ENCODE measurements at places on chromosomes 1 and 21.

DNA sequence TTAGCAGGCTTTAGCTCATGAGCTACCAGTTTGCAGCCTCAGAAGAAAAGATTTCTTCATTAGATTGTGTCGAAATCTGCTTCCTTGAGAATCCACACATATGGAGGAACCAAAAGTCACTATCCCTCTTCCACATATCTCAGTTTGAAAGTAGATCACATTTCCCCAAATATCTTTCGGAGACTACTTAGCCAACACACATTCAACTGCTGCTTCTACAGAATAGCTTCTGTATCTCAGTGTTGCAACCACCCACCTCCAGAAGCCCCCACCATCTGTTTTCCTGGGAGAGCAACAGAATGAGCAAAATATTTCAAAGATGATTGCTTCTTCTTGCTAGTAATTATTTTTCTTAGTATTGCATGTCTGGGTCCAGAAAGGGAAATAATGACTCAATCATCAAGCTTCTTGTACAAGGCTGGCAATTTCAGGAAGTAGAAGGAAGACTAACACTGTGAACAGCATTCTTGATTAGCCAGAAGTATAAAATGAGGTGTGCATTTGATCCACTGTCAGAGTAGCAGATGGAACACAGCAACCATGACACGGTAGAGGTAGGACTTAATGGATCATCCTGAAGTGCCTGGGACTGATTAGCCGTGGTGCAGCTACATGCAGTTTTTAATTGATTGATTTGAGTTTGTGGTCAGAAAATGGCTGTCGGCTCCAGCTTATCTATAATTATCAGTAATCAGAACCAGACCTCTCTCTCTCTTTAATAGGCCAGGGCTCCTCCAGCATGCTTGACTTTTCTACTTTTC lies 24.9 kb downstream of the ZC3H11B start:
- no peak for DNase-seq

DNA sequence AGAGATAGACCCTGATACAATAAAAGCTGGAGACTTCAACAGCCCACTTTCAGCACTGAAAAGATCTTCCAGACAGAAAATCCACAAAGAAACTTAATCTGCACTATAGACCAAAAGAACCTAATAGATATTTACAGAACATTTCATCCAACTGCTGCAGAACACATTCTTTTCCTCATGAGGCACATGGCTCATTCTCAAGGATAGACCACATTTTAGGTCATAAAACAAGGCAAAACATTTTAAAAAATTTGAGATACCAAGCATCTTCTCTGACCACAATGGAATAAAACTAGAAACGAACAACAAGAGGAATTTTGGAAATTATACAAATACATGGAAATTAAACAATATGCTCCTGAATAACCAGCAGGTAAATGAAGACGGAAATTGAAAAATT lies 15.0 kb upstream of the IL20 start:
- no peak for DNase-seq

DNA sequence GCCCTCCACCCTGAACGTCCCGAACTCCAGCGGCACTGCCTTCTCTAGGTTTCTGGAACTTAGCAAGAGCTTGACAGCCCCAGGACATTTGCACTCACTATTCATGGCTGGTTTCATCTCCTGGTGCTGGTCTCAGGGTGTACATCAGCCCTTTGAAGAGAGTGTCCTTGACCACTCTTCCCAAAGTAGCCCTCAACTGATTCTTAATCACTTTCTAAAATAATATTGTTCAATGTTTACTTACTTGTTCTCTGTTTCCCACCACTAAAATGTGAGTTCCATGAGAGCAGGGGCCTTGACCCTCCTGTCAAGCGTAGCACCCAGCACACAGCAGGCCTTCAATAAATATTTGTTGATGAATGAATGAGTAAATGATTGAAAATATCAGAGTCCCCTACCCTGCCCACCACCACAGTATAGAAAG lies 262.5 kb downstream of the RHOU start:
- DNase-seq, result no peak

GRCh38 chr1:19367584-19368041 lies 55.5 kb downstream of the SLC66A1 start:
- no peak for DNase-seq

- no peak for DNase-seq
Measured at GRCh38 chr1:185645162-185645640, 89.0 kb upstream of the HMCN1 start.

GRCh38 chr1:114314098-114314497 lies 160.4 kb upstream of the SYT6 start:
- no peak for DNase-seq

DNA sequence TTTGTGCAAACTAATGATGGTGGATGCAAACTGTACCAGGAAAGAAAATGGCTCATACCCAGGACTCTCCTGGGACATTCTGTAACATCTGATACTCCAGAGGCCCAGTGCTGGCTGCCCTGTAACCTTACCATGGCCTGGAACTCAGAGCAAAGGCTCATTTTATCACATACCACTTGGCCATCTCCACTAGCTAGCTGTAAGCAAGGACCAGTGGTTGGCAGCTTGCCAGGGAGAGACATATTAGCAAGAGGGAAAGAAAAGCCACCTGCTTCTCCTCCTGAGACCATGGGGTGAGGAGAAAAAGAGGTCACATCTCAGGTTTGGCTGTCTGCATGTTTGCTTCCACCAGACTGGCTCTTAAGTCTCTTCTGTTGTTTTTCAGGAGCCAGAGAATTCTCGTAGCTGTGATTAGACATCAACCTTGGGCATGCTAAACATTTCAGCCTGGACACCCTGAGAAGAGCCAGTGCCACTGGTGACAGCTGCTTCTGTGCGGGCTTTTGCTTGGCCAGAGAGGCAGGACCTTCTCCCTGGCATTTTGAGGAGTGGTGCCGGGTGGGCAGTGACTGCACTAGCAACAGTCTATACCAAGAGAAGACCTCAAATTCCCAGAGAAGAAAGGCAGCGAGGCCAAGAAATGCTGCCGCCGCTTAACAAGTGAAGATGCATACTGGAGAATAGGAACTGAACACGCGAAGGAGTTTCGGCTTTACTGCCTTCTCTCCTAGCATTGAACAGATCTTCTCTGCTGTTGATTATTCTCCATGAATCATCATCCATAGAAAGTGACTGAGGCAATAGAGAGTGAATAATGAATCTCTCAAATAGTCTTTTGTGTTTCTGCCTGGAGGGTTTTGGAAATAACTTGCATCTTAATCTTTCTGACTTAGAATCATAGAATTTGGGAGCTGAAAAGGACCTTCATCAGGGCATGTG lies 6.7 kb upstream of the INKA2 start:
- DNase-seq, result no peak

- DNase-seq, result no peak
Measured at GRCh38 chr1:161139766-161140165, 7.3 kb upstream of the DEDD start.

DNA sequence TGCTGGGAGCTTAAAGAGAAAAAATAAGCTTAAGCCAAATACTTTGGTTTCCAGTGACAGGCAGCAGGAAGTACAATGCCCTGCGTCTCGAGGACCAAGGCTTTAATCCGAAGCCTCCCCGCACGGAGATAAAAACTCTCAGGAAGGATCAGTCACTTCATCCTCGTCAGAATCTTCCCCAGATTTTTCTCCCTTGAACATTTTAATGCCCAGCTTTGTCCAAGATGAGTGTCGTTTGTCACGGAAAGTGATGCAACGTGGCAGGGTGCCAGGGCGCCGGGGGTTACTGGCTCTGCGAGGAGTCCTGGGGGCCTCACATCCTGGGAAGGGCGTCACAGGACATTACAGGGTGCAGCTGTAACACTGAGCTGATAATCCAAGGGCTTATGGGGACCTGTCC lies 25.2 kb upstream of the PCBP3 start:
- no peak for DNase-seq

Data from cortex of kidney (tissue), 1 donor.